CD4-positive, alpha-beta T cell treated with Interleukin-2 at 100 ng/mL for 4 hours (primary cell): ENCODE measurements at places on chromosomes 12 and 14.

GRCh38 chr14:33529787-33530757, 420.8 kb downstream of the EGLN3 start:
- no peak for DNase-seq

DNA sequence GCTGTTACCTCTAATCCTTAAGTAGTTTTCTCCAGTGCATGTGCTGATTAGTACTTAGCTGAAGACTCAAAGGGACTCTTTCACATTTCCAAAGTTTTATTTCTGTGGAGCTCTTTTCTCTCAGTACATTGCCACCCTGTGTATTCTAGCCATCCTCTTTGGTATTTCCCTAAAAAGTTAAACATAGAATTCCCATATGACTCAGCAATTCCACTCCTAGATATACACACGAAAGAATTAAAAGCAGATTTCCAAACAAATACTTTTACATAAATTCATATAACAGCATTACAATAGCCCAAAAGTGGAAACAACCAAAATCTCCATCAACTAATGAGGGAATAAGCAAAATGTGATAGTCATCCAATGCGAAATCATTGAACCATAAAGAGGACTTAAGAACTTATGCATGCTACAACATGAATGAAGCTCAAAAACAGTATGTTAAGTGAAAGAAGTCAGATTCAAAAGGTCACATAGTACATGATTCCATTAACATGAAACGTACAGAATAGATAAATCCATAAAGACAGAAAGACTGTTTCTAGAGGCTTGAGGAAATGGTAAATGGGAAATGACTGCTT, 9.0 kb upstream of the NOVA1 start:
- no peak for DNase-seq

- no peak for DNase-seq
Observed at GRCh38 chr12:107035733-107036132, 48.8 kb upstream of the MTERF2 start.

GRCh38 chr12:57247041-57247440, 3.9 kb downstream of the STAC3 start:
- DNase-seq: no peak

GRCh38 chr12:112543751-112544150, 125.0 kb downstream of the PTPN11 start:
- DNase-seq: no peak

DNA sequence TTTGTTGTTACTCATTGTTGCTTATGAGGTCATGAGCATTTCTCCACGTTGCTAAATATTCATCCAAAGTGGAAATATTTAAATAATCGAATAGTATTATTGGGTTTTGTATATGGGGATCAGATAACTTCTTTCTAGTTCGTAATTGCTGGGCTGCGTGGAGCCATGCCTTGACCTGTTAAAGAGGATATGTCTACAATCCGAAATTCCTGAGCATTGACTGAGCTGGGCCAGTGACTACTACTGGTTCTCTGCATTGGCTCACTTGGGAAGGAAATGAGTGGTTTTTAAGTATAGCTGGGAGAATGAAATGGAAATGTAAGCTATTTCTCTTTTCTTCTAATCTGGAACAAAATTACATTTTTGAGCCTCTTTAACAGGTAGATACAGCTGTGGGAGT, 163.2 kb downstream of the RPL10L start:
- DNase-seq: no peak
